ENCODE measurements at places on chromosomes 1 and 21.

- no peak for DNase-seq
These were observed at the start of gene LEFTY2 for GRCh38 chr1:225941187-225941941. TSS of gene LEFTY2 (minus strand) at chr1:225941220. CDS start at chr1:225941140, 80 bp downstream.

DNA sequence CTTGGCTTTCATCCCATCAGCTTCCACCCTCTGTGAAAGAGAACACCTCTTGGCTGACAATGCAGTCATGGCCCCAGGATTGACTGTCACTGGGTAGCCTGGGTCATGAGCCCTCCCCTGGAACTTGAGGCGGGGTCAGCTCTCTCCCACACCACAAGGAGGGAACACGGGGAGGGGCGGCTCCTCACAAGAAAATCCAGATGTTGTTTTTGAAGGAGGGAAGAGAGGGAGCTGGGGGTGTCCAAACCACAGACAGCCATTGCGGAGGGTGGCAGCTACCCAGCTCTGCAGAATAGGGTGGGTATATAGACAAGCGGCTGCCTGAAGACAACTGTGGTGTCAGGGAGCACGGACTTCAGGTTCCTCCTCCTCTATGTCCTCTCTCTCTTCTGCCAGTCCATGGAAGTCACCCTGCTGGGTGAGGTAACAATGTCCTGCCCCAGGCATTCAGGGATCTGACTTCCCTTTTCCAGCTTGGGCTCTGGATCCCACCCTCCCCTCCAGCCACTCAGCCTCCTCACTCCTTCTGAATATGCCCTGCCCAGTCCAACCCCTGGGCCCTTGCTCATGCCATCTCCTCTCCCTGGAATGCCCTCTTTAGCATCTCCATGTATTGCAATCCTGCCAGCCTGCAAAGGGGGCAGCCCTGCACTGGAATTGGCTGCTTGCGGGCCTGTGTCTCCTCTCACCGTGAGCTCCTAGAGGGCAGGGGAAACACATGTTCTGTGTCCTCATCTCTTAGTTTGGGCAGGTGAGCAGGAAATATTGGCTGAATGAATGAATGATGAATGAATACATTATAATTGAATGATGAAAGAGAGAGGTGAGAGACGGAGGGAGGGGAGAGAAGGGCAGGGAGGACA, 60.9 kb upstream of the RUNX3 start:
- DNase-seq, result no peak

- DNase-seq, result no peak
These were observed 174.1 kb downstream of the FOXD2 start for GRCh38 chr1:47611992-47612391.

GRCh38 chr21:44702111-44702972, 5.4 kb downstream of the KRTAP10-12 start:
- DNase-seq, result no peak

- no peak for DNase-seq
These were observed 11.3 kb upstream of the MGST3 start for GRCh38 chr1:165619647-165620151.

- no peak for DNase-seq
These were observed 22.2 kb upstream of the SLC5A9 start for GRCh38 chr1:48200166-48200900.

Data from nucleus accumbens (tissue), 56 donors.